PC-3 (cell line): ENCODE measurements at places on chromosomes 4 and X.
A peak's percentile ranks its signal among the peaks of the same experiment; 100 is the strongest.

DNA sequence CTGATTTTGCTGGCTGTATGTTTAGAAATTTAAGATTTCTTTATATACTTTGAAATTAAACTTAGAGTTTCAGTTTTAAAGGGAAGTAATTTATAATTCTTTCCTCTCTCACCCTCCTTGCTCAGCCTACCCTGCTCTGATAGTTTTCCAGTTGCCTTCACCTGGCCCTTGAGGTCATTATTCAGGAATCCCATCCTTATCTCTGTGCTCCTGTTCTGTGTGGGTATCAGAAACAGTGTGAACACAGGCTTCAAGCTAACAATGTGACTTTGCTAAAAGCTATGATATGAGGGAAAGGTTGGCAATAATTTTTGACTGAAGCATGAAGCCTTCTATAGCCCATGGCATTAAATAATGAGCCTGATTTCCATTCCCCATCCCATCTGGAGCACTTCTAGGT lies 128.1 kb downstream of the MID1 start:
- H3K36me3 ChIP-seq, result no peaks in the 10 kb centered on the region
- no peak overlapping the region for H3K27ac ChIP-seq
- no peak for DNase-seq
- no peaks in the 10 kb centered on the region for H3K27me3 ChIP-seq
- H3K4me3 ChIP-seq, result no peak overlapping the region

DNA sequence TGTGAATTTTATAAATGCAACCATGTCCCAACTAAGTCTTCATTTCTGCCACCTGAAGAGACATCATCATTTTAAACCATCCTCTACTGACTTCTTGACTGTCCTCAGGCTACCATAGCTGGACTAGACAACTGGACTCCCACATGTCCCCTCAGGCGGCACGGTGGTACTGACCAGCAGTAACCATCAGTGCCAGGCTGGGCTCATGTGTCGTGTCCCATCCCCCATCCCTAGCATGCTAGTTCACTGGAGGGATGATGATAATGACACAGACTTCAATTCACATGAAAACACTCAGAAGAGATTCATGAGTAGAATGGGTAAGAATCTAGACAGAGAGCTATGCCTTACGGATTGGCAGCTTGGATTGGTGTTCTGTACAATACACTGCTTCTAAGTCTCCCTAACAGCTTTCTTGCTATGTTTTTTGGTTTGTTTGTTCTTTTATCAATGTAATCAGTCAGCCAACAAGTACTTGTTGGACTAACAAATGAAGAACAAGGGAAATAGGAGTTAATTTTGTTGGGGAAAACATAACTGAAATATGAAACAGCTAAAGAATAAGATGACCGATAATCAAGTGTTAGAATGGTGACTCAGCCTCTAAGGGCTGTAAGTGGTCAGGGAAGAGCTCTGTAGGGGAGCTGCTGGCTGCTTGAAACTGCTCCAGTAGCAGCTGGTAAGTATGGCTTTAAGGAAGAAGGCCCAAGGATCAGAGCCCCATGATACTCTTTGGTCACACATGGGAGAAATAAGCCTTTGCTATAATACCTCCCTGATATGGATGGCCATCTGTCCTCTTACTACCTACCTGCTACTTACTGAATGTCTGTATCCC lies 10.3 kb downstream of the ZDHHC9 start:
- H3K4me3 ChIP-seq, result no peak overlapping the region
- no peak overlapping the region for H3K27ac ChIP-seq
- DNase-seq, result no peak

DNA sequence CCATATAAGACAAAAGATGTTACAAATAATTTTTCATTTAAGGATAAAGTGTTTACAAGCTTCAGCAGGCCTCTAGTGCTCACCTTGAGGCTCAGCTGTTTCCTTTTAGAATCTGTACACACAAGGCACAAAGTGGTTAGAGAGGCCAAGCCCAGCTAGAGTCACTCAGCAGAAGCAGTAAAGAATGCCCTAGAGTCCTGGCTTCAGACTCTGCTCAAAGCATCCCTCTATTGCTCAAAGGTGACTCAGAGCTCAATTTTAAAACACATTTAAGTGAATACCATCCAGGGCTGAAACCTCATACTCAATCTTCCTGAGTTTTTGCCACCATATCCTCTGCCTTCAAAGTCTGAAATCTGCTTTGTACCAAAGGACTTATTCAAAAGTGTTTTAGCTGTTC lies 22.6 kb upstream of the PHF8 start:
- H3K4me3 ChIP-seq, result no peak overlapping the region
- no peaks in the 10 kb centered on the region for H3K36me3 ChIP-seq
- H3K27me3 ChIP-seq, result no peaks in the 10 kb centered on the region
- DNase-seq, result peak; percentile 39

DNA sequence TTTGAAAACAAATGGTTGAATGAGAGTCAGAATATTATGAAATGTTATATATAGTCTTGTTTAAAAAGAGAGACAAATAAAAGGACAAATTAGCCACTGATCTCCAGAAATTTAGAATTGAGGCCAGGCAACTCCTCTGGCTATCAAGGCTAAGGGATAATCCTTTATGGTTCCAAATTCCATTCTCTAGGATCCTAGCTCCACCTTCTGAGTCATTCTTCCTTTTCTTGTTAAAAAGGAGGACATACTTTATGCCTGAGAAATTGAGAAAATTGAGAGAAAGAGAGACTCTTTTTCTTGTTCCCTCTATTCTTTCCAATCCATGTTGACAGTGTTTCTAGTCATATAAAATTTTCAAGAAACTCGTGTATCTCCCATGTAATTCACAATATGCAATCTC lies 1299.5 kb downstream of the FSTL5 start:
- H3K27me3 ChIP-seq, result no peaks in the 10 kb centered on the region
- peak; percentile 47 for DNase-seq
- H3K36me3 ChIP-seq, result no peaks in the 10 kb centered on the region
- peaks cover 5% of the 10 kb centered on the region; the same call in 1 of the 2 replicates for H3K4me1 ChIP-seq
- H3K4me3 ChIP-seq, result no peak overlapping the region

- DNase-seq, result no peak
- H3K36me3 ChIP-seq, result no peaks in the 10 kb centered on the region
- no peaks in the 10 kb centered on the region for H3K27me3 ChIP-seq
Observed at GRCh38 chr4:14856934-14857235, 145.4 kb upstream of the CPEB2 start.

DNA sequence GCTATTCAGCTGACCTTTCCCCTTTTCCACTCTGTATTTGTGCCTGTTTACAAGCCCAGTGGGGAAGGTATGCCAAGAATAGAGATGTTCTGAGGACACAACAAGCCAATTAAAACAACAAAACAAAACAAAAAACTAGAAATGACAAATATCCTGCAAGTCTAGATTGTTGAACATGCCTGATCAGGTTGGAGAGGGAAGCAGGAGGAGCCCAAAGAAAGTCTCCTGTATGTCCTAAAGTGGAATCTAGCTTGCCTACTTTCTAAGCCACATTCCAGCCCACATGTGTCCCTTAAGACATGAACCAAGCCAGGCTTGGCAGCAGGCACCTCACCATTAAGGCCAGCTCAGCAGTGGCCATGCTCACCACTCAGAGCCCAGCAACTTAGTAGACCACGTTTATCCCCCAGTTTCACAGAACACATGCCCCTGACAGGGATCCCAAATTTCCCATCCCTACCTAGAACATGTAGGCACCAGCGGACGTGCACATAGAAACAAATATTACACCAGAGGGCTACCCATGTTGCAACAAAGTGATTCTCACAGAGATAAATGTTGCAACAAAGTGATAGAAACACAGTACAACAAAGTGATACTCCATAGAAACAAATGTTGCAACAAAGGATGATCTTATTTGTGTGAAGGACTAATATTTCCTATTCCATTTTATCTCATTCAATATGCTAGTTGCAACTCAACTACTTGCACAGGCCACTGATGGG lies 48.3 kb downstream of the CD99L2 start:
- no peak overlapping the region for H3K4me3 ChIP-seq
- no peak for DNase-seq
- H3K4me1 ChIP-seq, result peaks cover 23% of the 10 kb centered on the region
- no peaks in the 10 kb centered on the region for H3K36me3 ChIP-seq

- H3K27me3 ChIP-seq, result no peaks in the 10 kb centered on the region
- DNase-seq, result no peak
- H3K36me3 ChIP-seq, result no peaks in the 10 kb centered on the region
Observed at GRCh38 chr4:14864365-14865030, 137.8 kb upstream of the CPEB2 start.

GRCh38 chr4:164783976-164784375 lies 30.0 kb downstream of the SMIM31 start:
- H3K4me3 ChIP-seq, result no peak overlapping the region
- H3K27ac ChIP-seq, result no peak overlapping the region

- peaks cover 16% of the 10 kb centered on the region for H3K4me1 ChIP-seq
- no peaks in the 10 kb centered on the region for H3K27me3 ChIP-seq
- H3K4me3 ChIP-seq, result no peak overlapping the region
- no peak overlapping the region for H3K27ac ChIP-seq
- DNase-seq, result no peak
Observed at GRCh38 chr4:168498251-168498650, 1.4 kb downstream of the PALLD start.

- H3K27me3 ChIP-seq, result no peaks in the 10 kb centered on the region
- no peaks in the 10 kb centered on the region for H3K36me3 ChIP-seq
- no peak overlapping the region for H3K4me3 ChIP-seq
- no peak overlapping the region for H3K27ac ChIP-seq
- peaks cover 38% of the 10 kb centered on the region for H3K4me1 ChIP-seq
Observed at GRCh38 chrX:97743014-97743413, 859.3 kb downstream of the RPA4 start.
